ENCODE measurements at places on chromosomes 7 and 10.

GRCh38 chr7:131502810-131503508 lies 53.5 kb downstream of the PODXL start:
- DNase-seq, result no peak

DNA sequence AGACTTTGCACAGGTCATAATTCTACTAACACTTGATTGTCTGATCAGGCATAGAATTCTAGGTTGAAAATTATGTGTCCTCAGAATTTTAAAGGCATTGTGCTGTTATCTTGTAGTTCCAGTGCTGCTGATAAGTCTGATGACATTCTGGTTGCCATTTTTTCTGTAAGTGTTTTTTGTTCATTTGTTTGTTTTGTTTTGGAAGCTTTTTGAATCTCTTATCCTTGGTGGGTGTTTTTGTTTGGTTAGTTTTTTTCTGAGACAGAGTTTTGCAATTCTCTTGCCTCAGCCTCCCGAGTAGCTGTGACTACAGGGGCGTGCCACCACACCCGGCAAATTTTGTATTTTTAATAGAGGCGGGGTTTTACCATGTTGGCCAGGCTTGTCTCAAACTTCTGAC lies 178.9 kb downstream of the CCDC71L start:
- no peak for DNase-seq

DNA sequence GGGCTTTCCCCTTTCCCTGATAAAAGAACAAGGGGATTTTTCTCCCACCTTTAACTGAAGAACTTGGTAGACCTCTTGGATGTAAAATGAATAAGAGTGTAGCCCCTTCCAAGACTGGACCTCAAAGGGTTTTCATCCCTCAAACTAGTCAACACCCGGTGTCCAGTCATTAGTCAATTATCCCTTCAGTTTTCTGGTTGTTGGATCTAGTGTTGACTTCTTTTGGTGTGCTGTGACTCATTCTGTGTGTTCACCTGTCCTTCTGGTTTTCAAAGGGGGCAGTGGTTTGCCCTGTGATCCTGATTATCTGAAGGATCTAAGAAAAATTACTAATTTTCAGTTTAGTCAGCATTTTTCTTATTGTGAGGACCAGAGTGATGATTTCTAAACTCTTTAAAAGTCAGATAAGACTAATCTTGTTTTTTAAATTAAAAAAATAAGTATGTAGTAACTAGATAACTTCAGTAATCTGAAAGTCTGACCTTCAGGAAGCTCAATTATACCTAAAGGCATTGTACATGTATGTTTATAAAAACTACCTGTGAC lies 583.5 kb downstream of the CNTNAP2 start:
- no peak for DNase-seq

DNA sequence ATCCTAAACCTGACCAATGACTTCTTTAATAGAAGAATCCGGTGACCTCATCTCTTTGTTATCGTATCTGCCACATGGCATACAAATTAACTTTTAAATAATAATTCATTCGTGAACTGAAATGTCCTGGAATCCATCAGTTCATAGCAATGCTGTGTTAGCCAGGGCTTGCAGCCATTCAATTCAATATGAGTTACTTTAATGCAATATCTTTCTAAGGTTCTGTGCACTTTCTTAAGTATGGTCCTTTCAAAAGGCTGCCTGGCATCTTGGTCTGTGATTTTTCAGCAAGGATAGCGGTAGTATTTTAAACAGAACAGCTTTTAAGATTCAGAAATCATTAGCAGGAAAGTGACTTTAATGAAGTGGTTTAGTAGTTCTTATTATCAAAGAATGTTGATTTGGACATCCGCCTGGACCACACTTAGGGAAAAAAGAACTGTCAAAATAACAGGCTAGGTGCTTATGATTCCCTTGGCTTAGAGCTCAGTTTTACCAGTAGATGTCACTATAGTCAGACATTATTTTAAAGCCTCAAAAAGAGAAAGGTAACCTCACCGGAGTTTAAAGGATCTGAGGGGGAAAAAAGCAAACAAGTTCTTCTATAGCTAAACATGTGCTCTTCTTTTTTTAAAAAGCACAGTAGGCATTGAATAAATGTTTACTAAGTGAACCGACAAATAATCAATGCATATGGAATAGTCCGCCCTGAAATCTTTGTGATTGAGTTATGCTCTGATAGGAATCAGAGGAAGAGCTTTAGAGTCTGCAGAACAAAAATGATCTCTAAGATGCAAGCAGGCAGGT lies 22.7 kb downstream of the SLC35G1 start:
- DNase-seq, result peak; percentile 11

GRCh38 chr10:130998046-130998435 lies 313.5 kb downstream of the TCERG1L start:
- DNase-seq, result no peak

GRCh38 chr10:86293396-86293791 lies 73.2 kb downstream of the GRID1 start:
- DNase-seq, result no peak

- no peak for DNase-seq
Observed at GRCh38 chr10:24569828-24570657, 153.6 kb downstream of the ARHGAP21 start.

- DNase-seq, result no peak
Observed at GRCh38 chr10:21203473-21204107, 306.5 kb upstream of the NEBL start.

- DNase-seq, result no peak
Observed at GRCh38 chr10:86310702-86311101, 55.9 kb downstream of the GRID1 start.
